Dermis microvascular lymphatic vessel endothelial cell (primary cell): ENCODE measurements at places on chromosomes 13 and 19.

DNA sequence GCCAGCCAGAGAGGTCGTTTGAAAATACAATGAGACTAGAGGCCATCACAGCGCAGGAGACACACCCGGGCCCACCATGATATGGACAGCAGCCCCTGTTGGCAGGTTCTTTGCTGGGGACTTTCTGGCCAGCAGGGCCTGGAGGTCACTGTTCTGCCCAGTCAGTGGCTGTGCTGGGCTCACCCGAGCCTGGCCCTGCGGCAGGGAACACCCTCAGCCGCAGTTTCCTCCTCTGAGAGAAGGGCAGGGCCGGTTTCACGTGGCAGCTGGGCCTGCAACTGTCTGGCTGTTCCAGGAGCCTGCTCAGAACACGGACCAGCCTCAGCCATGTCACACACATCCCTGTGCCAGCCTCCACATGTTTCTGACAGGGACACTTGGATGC lies 39.4 kb downstream of the ADPRHL1 start:
- DNase-seq, result no peak

DNA sequence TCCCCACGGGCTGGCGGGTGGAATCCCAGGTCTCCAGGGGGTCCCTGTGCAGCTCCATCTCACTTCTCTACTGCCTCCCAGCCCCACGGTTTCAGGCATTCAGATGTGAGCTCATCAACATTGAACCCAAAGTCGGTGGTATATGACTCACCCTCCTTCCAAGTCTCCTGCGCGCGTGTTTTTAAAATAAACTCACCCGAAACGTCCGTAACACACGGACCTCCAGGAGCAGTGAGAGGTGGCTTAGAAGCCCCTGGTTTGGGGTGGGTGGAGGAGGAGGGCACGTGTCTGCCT lies 14.0 kb upstream of the CRTC1 start:
- no peak for DNase-seq

DNA sequence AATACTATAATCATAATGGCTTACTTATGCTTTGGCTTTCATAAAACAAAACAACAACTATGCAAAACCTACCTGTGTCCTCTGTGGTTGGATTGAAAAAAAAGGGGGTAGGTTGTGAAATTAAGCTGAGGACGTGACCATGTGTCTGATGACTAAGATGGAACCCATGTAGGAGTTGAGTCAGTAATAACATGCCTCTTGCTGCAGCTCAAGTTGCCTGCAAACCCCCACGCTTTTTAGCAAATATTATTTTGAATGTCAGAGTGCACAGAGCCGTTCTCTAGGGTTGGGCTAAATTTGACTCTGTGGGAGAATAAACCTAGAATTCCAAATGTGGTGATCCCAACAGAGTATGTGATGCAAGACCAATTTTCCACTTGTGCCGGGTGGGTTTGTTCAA lies 209.3 kb downstream of the KCNRG start:
- DNase-seq, result no peak

DNA sequence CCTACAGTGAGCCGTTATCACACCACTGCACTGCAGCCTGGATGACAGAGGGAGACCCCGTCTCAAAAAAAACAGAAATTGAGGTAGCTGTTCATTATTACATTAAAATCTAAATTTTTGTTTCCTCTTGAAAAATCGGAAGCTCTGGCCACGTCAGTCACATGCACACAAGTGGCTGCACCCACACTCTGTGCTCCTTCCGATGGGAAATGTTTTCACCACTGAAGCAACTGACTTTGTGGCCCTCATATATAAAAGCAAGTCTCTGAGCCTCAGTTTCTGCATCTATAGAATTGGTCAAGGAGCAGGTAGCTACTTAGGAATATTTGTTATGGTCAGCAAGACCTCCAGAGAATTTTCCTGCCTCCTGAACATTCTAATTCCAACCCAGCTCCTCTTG lies 4.5 kb downstream of the LRRC25 start:
- DNase-seq, result no peak

- no peak for DNase-seq
Measured at GRCh38 chr19:33402421-33403220, 29.1 kb downstream of the CEBPG start.

GRCh38 chr13:77528834-77529500 lies 6.5 kb upstream of the SCEL start:
- DNase-seq, result no peak

- no peak for DNase-seq
Measured at GRCh38 chr13:45004096-45004495, 14.8 kb downstream of the GPALPP1 start.

DNA sequence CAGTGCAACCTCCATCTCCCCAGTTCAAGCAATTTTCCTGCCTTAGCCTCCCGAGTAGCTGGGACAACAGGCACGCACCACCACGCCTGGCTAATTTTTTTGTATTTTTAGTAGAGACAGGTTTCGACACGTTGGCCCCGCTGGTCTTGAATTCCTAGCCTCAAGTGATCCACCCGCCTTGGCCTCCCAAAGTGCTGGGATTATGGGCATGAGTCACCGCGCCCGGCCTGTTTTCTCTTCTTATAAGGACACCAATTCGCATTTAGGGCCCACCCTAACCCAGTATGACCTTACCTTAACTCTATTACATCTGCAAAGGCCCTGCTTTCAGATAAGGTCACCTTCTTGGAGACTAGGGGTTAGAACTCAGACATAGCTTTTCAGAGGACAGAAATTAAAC lies 35.1 kb downstream of the TMEM161A start:
- DNase-seq, result no peak

GRCh38 chr13:99724633-99725517 lies 223.6 kb downstream of the TM9SF2 start:
- DNase-seq, result no peak

DNA sequence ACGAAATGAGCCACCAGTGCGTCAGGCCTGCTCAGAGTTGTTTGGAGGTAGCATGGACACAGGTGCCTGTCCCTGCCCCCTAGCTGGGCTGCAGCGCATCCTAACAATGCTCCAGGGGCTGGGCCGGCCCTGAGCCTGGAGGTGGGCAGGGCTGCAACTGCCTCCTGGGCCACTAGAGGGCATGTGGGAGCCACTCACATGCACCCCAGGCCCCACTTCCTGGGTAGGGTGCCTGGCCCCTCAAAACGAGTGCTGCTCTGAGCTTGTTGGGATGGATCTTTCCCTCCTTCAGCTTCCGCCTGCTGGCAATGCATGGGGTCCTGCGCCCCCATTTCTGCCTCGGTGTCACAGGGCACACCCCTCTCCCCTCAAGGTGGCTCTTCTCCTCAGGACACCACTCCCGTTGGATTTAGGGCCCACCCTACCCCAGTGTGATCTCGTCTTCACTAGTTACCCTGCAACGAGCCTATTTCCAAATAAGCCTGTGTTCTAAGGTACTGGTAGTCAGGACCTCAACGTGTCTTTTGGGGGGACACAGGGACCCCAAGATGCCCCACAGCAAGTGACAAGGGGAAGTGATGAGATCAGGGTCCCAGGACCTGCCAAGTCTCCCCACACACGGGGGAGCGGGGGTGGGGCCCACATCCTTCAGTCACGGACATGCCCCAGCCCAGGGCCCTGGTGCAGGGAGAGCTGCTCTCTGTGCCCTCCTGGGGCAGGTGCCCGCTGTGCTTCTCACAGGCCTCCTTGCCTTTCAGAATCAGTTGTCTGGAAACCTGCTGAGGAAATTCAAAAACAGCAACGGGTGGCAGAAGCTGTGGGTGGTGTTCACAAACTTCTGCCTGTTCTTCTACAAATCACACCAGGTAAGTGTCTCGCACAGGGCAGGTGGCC lies 131.3 kb downstream of the STK24 start:
- peak; percentile 16 for DNase-seq

DNA sequence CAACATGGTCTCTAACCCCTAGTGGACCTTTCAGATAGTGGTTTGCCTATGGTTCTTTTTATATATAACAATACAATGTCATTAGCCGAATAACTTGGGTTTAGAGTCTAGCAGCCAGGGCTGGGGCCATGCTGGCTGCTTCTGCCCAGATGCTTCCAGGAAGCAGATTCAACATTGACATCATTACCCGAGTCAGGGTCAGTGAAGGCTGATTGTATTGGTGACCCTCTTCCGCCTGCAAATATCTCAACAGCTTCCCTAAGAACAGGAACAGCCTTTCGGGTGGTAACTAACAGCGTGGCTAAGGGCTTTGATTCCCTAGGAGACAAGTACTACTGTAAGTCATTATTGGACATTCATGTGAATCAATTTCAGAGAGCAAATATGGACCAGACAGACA lies 476.4 kb downstream of the UQCRFS1 start:
- DNase-seq, result no peak

DNA sequence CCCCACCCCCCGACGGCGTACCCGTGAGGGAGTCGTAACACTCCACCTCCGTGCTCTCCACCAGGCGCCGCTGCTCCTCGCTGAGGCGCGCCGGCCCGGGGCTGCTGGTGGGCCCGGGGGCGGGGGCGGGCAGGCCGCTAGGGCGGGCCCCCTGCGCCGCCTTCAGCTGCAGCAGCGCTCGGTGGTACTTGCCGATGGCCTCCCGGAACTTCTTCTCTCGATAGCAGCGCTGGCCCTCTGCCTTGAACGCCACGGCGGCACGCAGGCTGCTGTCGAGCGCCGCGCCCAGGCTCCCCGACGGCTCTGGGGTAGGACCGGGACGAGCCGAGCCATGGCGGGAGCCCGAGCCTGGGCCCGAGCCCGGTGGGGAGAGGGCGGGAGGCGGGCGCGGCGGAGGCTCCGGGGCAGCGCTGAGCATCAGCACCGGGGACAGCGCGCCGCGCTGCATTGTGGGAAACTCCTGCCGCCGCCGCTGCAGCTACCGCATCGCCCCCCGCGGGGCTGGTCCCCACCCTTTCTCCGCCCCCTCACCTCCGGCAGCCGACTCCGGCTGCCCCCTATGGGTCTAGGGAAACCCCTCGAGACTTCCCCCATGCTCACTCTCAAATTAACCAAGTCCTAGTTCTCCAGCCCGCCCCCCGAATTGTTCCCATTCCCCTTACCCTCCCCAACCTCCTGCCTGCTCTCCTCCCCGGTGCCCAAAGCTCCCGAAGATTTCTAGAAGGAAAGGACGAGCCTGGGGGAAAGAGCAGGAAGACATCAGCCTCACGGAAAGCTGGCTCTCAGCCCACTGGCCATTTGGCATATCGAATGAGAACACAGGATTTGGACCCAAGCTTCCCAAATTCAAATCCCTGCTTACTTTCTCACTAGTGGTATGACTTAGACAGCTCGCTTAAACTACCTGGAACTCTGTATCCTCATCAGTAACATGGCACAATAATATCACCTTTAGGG lies at the start of gene TTC9B:
TSS of gene TTC9B (minus strand) at position 451 of the 957 bp plus-strand sequence. CDS start at position 448, 3 bp downstream.
- no peak for DNase-seq

GRCh38 chr19:16328824-16329482 lies 4.3 kb downstream of the KLF2 start:
- peak; percentile 81 for DNase-seq

GRCh38 chr13:110734561-110734960 lies 21.1 kb downstream of the ING1 start:
- DNase-seq, result no peak

DNA sequence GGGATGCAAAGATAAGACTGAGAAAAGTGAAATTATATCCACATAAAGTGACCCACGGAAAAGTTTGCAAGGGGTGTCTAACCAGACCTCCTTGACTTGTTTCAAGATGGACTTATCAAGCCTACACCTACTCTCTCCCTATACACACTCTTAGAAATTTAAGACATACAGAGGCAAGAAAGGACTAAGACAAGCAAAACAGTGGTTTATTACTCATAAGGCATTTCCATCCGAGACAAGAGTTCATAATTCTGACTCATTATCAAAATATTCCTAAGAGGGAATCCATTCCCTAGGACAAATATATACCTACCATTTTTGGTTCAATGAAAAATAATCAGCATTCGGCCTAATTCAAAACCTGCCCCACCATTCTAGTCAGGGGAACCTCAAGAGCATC lies 232.6 kb upstream of the GPC6 start:
- no peak for DNase-seq
